T-cell (primary cell): ENCODE measurements at places on chromosomes 7 and 10. TPM values are rescaled to one million over a fixed set of nuclear protein-coding genes. Genes with fewer than 3 reads are reported as not detected.

GRCh38 chr10:11097686-11098085 is 80.0 kb downstream of the CELF2 start:
- no peak for DNase-seq

- no peak for DNase-seq
Observed at GRCh38 chr10:69051303-69051702, 36.6 kb upstream of the SRGN start.

- no peak for DNase-seq
Observed at GRCh38 chr7:136845899-136846465, 22.5 kb upstream of the CHRM2 start.

GRCh38 chr7:36884910-36885309 is 160.6 kb upstream of the AOAH start:
- DNase-seq: no peak

- DNase-seq: no peak
Observed at GRCh38 chr7:128219636-128220035, 21.4 kb upstream of the LEP start.

GRCh38 chr7:112749775-112750174 is 40.4 kb downstream of the TMEM168 start:
- DNase-seq: no peak

DNA sequence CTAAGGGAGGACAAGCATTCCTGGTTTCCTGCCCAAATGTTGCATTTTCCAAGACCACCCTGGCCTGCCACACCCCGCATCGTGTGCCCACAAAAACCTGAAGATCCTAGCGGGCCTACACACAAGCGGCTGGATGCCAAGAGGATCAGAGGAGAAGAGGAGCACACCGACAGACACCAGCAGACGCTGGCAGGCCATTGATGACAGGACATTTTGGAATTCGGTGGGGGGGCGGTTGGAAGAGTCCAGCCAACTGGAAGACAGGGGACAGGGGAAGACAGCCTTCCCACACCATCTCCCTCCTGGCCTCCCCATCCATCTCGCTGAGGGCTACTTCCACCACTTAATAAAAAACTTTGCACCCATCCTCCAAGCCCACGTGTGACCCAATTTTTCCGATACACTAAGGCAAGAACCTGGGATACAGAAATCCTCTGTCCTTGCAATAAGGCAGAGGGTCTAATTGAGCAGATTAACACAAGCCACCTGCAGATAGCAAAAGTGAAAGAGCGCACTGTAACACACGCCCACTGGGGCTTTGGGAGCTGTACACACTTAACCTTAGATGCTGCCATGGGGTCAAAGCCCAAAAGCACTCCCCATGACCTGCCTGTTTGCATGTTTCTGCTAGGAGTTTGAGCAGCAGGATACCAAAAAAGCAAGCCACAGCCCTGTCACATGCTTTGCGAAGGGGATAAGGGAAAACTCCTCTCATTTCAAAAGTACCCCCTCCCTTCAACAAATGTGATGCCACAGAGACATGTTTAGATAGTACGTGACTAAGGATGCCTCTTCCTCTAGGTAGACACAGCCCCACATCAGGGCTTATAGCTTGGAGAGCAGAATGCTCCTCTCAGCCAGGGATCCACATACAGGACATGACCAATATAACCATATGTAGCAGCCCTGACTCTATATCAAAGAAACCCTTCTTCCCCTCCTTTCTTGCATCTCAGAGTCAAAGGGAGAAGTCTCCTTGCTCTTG is 13.4 kb upstream of the SMNDC1 start:
- no peak for DNase-seq

GRCh38 chr7:99762680-99763327 is 21.2 kb downstream of the CYP3A4 start:
- no peak for DNase-seq

DNA sequence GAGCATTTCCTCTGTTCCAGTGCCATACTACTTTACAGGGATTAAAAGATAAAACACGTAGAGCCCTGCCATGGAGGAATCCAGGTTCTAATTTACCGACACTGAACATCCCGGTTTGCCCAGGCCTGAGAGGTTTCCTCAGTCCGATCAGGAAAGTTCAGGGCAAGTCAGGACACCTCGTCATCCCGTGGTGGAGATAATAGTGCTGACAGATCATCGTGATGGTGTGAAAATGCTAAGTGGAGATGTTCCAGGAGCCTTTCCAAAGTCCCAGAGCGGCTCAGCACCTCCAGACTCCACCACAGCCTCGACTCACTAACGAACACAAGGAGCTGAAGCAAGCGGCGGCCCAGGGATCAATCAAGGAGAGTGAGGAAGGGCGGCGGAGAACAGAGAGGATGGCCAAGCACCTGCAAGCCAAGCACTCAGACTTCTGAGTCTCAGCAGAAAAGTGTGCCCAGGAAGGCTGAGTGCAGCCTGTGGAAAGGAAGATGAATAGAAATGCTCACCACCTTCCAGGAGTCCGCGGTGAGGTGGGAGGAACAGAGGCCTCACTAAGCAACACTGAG is 103.7 kb upstream of the VWC2 start:
- no peak for DNase-seq

GRCh38 chr7:11436773-11437524 is 395.0 kb downstream of the THSD7A start:
- DNase-seq: no peak

GRCh38 chr10:1938317-1938716 is 201.0 kb upstream of the ADARB2 start:
- DNase-seq: peak; percentile 31

GRCh38 chr10:133377818-133378250 is 1.2 kb upstream of the PAOX start:
- no peak for DNase-seq

- peak; percentile 21 for DNase-seq
Observed at GRCh38 chr7:2242541-2243429, 759 bp downstream of the NUDT1 start.

DNA sequence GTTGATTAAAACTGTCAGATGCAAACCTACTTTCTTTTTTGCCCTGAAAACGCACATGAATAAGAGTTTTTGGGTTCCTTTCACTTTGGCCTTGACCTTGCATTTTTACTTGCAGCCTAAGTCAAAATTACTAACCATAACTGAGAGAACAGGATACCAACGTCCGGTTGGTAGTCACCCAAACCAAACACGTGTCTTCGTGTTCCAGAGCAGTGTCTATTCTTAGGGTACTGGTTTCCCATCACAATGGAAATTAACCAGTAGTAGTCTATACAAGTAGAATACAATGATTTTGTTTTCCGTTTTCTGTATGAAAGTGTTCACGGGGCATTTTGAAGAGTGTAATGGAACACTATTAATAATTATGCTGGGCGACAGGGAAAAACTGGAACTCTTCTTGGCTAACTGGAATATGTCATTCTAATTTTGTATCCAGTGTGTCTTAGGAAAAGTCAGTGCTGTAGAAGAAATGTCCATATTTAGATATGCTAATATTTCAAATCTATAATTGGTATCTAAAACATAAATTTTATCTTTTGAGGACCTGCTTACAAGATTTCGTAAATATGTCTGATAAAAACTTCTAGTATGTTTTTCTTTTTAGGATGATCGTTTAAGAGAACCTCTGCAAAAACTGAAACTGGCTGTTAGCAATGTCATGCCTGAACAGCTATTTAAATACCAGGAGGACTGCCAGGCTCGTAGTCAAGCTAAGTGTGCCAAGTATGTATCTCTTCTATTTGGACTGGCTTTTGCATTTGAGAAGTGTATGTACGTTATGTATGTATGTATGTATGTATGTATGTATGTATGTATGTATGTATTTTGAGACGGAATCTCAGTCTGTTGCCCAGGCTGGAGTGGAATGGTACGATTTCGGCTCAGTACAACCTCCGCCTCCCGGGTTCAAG is 40.9 kb downstream of the UBN2 start:
- DNase-seq: no peak

- no peak for DNase-seq
Observed at GRCh38 chr10:84059526-84059925, 79.8 kb upstream of the GHITM start.

- DNase-seq: no peak
Observed at GRCh38 chr10:103512166-103512565, 18.7 kb downstream of the NEURL1 start.

GRCh38 chr10:71253981-71254818 is 41.8 kb downstream of the UNC5B start:
- no peak for DNase-seq

MMP21 gene
- total RNA-seq: 0.33 TPM

VAX1 gene
- total RNA-seq: not detected

GOLGA7B gene
- total RNA-seq: 11.5 TPM

HELLS gene
- total RNA-seq: 13.0 TPM
